Endothelial cell (in vitro differentiated cells): ENCODE measurements at places on chromosomes 2 and 18.

DNA sequence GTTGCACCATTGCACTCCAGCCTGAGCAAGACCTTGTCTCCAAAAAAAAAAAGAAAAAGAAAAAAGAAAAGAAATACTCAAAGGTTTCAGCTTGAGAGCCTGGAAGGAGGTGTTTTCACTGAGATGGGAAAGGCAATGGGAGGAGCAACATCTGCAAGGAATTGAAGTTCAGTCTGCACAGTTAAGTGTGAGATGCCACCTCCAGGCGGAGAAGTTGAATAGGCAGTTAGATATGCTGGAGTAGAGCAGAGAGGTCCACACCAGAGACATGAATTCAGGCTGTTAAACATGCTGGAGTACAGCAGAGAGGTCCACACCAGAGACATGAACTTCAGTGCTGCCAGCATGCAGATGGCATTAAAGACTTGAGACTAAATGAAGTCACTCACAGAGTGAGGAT is 41.4 kb upstream of the DTNB start:
- no peak for DNase-seq

DNA sequence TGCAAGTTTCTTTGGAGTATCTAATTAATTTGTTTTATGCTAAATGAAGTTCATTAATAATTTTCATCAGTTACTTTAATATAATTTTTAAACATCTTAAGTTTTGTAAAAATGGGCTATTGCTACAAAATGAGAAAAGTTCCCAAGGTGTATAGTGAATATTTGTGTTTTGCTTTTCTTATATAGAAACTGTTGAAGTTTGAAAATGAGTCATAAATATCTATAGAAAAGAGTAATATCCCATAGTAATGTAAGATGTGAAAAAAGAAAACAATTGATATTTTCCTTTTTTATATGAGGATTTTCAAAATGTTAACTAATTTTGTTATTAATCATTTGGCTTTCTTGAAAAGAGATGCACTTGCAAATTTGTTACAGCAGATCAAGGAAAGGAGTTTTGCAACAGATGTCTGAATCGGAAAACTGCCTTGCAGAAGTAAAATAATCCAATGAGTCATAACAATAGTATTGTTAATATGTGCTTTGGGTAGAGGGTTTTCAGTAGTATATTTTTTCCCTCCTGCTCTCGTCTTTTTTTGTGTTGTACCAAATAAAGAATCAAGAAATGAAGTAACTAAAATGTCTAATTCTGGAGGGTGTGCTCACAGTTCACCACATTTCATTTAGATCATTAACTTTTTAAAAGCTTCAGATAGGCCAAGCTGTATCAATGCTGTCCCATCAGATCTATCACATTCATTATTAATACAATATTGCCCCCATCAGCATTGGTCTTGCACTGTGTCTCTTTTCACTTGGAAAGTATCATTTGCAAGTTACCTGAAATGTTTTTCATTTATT is 15.5 kb downstream of the DUSP19 start:
- DNase-seq = no peak

GRCh38 chr2:152446213-152446612 is 111.2 kb downstream of the FMNL2 start:
- DNase-seq = no peak

DNA sequence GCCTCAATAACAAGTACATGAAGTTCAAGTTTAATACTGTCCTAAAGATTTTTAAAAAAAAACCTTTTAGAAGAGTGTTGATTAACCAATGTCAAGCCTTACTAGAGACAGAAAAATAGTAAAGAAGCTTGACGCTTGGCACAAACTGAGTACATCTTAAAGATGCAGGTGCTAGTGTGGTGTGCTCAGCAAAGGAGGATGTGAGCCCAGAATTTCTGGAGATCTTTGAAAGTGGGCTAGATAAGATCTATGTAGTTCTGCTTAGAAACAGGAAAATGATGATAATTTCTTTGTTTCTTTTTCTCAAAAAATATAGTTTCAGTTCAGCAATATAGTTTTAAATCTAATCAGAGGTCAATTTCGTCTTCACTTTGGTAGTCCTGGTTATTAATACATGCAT is 118.3 kb upstream of the KLHL14 start:
- no peak for DNase-seq

DNA sequence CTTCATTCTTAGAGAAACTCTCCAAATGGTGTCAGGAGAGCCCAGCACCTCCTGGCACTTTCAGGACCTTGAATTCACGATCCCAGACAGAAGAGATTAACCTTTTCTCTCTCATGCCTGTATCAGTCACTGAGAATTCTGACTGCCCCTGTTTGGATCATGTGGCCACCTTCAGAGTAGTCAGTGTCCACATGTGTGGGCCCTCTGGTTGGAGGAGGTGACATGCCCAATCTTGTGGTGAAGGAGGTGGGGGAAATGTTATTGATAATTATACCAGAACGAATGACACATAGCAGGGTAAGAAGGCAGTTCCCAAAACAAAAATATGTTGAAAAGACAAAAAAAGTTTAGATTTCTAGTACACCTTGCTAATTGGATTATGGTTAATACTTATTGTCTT is 31.7 kb downstream of the UBXN4 start:
- no peak for DNase-seq

- no peak for DNase-seq
Measured at GRCh38 chr2:178912416-178913048, 105.3 kb upstream of the TTN start.

GRCh38 chr18:42442656-42443055 is 487.6 kb downstream of the PIK3C3 start:
- no peak for DNase-seq

DNA sequence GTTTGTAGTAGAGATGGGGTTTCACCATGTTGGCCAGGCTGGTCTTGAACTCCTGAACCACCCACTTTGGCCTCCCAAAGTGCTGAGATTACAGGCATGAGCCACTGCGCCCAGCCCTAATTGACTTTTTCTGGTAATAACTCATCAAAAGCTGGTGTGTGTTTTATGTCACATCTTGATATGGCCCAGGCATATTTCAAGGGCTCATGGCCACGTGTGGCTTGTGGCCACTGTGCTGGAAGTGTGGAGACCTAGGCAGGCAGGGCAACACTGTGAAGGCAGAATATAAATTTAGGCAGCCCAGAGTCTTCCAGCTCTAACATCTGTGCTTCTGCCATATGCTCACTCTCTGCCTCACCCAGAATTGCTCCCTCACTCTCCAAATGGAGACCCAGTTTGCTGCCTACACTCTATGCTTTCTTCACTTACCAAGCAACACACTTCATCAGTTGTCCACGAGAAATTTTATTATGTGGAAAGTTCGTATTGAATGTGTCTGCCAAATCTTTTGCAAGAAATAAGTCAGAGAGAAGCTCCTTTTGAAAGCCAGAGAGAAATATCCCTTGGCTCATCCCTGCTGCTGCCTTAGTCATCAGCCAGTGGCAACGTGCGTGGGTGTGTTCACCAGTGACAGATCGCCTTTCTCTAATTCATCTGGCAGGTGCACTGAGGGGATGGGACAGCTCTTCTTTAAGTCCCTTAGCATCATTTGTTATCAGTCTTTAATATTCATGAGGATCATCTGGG is 129.4 kb upstream of the CXCR4 start:
- DNase-seq = no peak

GRCh38 chr2:47501374-47502200 is 98.6 kb downstream of the MSH2 start:
- DNase-seq = no peak
